ENCODE measurements at places on chromosomes 13 and 19.

- DNase-seq: no peak
These were observed 17.6 kb upstream of the GSX1 start for GRCh38 chr13:27774651-27775050.

DNA sequence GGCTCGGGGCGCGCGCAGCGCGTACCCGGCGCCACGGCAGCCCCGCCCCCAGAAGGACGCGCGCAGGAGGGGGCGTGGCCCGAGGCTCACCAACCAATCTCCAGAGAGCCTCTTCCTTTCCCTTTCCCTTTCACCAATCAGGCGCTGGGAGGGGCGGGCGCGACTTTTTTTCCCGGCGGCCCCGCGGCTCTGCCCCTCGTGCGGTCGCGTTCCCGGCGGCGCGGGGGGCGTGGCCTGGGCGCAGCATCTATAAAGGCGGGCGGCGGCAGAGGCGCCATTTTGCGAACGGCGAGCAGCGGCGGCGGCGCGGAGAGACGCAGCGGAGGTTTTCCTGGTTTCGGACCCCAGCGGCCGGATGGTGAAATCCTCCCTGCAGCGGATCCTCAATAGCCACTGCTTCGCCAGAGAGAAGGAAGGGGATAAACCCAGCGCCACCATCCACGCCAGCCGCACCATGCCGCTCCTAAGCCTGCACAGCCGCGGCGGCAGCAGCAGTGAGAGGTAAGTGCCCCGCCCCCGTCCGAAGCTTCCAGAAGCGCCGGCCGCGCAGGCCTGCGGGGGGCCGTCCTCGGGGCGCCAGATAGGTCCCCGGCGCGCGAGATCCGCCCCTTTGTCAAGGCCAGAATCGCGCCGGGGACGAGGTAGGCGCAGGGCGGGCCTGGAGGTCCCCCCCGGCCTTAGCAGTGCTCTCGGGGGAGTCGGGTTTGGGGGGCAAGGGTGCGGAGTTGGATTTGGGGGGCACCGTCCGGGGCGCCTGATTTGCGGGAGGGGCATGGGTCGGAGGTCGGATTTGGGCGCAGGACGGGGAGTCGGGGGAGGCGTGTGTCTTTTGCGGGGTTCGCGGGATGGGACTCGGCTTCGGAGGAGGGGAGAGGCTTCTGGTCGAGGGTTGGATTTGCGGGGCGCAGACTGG lies 12.5 kb downstream of the PEAK3 start:
- peak; percentile 96 for DNase-seq

GRCh38 chr13:59873309-59873708 lies 290.4 kb downstream of the DIAPH3 start:
- DNase-seq: no peak

GRCh38 chr19:38654628-38655055 lies 7.2 kb downstream of the ACTN4 start:
- no peak for DNase-seq

- DNase-seq: no peak
These were observed 4.4 kb upstream of the TBXA2R start for GRCh38 chr19:3610745-3611717.

DNA sequence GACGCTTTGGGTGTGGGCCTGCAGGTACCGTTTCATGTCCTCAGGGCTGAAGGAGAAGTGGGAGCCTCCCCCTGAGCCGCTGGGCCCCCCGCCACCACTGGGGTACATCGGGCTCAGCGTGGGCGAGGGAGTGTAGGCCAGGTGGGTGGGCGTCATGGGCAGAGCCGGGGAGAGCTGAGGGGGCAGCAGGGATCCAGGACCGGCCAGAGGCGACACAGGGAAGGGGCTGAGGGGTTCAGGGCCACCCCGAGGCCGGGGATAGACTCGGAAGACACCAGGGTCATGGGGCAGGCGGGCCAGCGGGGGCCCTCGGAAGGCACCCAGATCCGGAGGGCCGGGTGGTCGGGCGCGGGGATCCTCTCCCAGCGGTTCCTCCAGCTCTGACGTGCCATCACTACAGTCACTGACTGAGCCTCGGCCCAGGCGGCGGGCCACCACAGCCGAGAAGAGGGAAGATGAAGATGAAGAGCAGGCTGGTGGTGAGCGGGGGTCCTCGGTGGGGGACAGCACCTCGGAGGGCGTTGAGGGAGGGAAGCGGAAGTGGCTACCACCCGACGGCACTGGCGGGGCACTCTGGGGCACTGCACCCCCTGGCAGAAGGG lies 5.7 kb downstream of the ERF start:
- no peak for DNase-seq

- DNase-seq: no peak
These were observed 1722.6 kb upstream of the PRR20A start for GRCh38 chr13:55418095-55418494.

DNA sequence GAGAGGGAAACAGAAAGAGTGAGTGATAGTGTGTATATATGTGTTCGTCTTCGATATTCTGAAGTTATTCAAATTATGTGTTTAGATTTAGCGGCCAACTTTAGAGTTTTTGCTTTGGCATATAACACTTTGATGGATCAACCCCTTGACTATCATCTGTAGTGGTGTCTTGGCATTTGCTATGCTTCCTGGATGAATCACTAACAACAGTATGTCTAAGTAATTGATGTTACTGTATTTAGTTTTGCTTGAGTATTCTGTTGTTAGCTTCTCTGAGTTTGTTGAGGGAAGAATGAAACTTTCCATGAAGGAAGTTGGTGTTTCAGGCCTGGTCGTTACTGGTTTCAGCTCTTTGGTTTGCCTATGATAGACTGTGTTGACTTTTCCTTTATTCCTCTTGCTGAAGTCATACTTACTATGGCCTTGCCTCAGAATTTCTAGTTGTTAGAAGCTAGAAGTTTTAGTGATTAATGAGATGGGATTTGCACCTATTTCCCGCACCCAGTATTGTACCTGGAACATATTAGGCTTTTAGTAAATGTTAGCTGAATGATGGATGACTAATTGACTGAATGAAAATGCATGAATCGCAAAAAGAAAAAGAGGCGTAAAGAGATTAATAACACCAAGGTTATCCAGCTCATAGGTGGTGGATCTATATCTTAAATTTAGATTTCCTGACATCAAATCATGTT lies 20.7 kb downstream of the NDFIP2 start:
- no peak for DNase-seq

DNA sequence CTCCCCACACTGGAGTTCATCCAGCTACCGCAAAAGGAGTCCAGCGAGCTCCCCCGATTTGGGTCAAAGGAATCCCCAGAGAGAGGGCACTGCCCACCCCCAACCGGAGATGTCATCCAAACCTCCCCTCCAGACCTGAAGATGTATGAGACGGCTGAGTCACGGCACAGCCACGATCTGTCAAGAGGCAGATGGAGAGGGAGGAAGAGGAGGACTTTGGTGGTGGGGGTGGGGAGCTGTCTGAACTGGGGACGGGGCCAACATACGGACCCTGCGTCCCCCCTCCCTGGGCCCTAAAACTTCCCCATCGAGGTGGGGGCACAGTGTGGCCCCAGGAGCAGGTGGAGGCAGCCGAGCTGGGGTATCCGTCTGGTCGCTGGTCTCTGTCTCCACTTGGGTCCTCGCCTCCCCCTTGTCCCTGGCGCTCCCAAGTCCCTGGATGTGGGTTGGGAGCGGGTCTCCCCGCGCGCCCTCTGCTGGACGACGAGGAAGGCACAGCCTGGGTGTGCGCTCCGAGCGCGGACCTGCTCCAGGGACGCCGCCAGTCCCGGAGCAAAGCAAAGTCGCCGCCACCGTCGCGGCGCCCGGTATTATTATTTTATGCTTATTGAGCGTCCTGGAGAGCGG lies 3.8 kb downstream of the PDE4A start:
- DNase-seq: peak; percentile 64

DNA sequence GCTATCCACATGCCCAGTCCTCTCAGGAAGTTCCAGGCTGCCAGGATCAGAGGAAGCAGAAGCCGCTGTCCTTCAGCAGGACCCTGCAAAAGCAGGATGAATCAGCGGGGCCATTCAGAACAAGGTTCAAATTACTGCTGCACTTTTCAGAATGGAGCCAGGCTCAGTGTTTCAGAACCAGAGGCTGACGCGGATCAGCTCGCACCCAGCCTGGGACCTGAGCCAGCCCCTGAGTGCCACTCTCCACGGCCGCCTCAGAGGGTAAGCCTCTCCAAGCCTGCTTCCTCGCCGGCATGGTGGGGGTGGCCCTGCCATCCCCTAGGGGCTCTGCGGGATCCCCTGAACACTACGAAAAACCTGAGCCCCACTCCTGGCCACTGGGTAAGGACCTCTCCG lies 24.7 kb downstream of the RASA3 start:
- DNase-seq: no peak

GRCh38 chr19:38656171-38656981 lies 8.9 kb downstream of the ACTN4 start:
- DNase-seq: no peak

- DNase-seq: no peak
These were observed 12.5 kb upstream of the TNFSF9 start for GRCh38 chr19:6518145-6518911.

DNA sequence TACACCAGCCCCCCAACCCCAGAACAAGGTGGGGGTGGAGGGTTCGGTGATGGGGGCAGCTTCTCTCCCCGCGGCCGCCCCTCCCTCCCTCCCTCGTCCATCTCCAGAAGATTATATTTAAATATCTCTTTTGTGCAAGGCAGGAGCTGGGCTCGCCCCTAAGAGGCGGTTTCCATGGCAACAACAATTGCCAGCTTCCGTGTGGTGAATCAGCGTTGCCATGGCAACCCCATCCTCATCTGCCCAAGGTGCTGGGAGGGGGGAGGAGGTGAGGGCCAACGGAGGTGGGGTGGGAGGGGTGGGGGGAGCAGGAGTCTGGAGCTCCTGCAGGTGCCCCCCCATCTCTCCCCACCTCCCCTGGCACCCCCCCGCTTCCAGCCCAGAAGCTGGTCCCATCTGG lies 46.4 kb downstream of the CELF5 start:
- DNase-seq: no peak

DNA sequence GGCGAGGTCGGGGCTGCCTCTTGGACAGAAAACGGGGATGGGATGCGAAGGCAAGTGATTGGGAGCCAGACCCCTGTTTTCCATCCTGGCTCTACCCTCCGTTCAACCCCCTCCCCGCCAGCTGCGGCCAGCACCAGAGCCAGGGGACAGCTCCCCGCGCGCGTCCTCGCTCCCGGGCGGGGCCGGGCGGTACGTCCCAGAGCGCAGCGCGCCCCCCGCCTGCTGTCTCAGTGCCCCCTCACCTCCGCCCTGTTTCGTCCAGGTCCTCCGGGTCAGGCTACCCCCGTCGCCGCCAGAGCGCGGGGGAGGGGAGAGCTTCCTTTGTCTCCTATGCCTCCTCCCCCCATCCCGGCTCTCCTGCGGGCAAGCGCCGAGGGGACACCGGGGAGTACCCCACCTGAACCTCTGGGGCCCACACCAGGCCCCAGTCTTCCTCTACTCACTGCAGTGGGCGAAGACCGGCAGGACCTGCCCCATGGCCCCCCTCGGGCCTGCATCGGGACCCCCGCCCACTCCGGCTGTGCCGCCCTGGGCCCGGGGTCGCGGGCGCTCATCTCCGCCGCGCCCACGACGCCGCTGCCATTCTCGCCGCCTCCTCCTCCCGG lies 396 bp downstream of the RTN2 start:
- peak; percentile 31 for DNase-seq

GRCh38 chr13:75399168-75399878 lies 82.6 kb downstream of the TBC1D4 start:
- no peak for DNase-seq

DNA sequence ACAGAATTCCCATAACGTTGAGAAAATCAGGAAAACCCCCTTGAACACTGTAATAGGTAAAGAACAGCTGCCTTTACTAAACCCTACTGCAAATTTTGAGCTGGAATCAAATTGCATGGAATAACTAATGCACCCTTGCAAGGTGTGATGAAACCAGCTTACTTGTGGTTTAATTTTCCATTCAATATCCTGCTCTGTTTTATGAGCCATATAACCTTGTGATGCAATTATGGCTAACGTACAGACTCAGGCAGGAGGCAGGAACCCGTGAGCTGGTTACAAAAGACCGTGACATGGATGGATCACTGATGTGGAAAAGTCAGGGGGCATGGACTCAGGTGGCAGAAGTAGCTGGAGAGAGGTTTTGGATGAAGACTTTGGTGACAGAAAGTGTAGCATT lies 438.6 kb downstream of the COG6 start:
- DNase-seq: no peak

- DNase-seq: no peak
These were observed 16.8 kb upstream of the B3GLCT start for GRCh38 chr13:31182987-31183386.

- no peak for DNase-seq
These were observed 1616.2 kb upstream of the SPRY2 start for GRCh38 chr13:81957121-81957520.

DNA sequence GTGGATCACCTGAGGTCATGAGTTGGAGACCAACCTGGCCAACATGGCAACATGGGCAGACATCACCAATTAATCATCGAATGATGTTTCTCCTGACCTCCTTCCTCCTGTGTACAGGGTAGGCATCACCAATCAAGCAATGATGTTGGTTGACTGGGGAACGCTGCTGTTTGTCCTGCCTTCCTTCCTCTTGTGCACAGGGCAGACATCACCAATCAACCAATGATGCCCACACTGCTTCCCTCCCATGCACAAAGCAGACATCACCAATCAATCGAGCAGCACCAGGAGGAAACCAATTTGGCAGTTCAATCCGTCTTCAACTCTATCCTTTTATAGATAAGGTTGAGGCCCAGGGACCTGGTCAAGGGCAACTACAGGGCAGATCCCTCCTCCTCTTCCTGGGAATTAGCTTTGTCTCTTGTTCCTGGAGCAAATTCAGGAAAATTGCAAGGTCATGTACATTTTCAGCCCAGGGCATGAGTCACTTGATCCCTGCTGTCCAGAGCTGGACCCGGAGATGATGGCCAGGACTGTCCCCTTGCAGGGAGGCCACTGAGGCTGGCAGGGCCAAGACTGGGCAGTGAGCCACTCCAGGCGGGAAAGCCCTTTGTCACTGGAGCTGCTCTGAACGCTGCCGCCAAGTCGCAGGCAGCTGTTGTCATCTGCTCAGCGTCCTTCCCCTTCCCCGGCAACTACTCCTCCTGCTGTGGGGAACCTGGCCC lies 5.3 kb upstream of the CSNK1G2 start:
- peak; percentile 15 for DNase-seq

DNA sequence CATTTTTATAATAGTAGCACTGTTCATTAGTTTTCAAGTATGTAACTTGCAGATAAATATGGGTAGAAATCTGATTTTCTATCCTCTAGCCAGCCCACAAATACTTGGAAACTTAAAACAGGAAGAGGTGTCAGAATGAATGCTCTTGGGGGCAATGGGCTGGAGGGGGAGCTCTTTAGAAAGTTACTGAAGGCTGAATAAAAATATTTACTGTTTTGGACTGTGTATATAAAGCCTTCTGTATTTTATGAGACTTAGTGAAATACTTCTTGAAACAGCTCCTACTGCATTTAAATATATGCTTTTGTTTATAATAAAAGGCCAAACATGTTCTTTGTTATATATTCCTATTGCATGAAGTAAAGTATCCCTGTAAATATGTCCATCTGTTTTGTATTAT lies 138.8 kb downstream of the RGCC start:
- no peak for DNase-seq

All from Kasumi-1 (cell line).